ENCODE measurements at places on chromosomes 4 and X. TPM values are rescaled to one million over a fixed set of nuclear protein-coding genes. Genes with fewer than 3 reads are reported as not detected.

Gene ZNF157
- total RNA-seq: 0.75 TPM

- no peaks in the 10 kb centered on the region for H3K4me1 ChIP-seq
- H3K4me3 ChIP-seq: no peak overlapping the region
- H3K27me3 ChIP-seq: no peaks in the 10 kb centered on the region
- H3K27ac ChIP-seq: no peak overlapping the region
Measured at GRCh38 chr4:29734343-29735213, 985.6 kb upstream of the PCDH7 start.

GRCh38 chr4:163415668-163416067 lies 57.9 kb downstream of the TKTL2 start:
- no peaks in the 10 kb centered on the region for H3K4me1 ChIP-seq
- no peak overlapping the region for H3K4me3 ChIP-seq
- H3K27ac ChIP-seq: no peak overlapping the region
- DNase-seq: no peak
- H3K36me3 ChIP-seq: no peaks in the 10 kb centered on the region

Gene SOWAHD
- 0.11 TPM for total RNA-seq

DNA sequence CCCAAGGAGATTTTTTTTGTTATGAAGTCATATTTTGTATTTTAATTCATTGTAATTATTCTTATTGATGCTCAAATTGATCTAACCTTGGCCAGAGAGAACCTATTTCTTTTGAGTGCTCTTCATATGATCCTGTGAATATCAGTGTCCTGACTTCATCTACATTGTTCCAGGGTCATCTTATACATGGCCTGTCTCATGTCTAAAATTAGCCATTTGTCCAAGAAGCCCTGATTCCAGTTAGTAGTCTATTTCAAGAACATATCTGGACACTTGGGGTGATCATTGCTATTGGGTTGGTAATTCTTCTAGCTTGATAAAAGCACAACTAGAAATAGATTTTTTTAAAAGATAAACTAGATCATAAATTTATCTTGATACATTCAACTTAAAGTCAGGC lies 266.2 kb downstream of the SPRY1 start:
- no peak overlapping the region for H3K27ac ChIP-seq
- no peak for DNase-seq
- no peaks in the 10 kb centered on the region for H3K36me3 ChIP-seq
- no peak overlapping the region for H3K4me3 ChIP-seq

Gene PDHA2
- not detected for total RNA-seq

DNA sequence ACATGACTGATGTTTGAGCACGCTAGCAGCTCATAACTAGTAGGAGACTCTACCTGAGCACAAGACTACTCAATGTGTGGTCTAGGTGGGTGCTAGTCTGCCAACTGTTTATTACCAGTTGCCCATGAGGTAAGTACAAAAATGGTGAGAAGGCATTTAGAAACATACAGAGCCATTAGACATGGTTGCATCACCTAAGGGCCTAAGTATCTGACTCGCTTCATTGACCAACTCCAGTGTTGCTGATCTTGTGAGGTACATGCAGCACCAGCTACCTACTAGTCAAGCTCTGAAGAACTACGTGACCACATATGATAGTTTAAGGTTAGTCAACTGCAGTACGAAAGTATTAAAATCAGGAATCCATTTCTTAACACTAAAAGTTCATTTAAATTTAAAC lies 39.9 kb downstream of the APBB2 start:
- no peak for DNase-seq
- H3K36me3 ChIP-seq: no peaks in the 10 kb centered on the region
- peaks cover 18% of the 10 kb centered on the region for H3K27me3 ChIP-seq
- no peak overlapping the region for H3K4me3 ChIP-seq
- H3K27ac ChIP-seq: no peak overlapping the region

DNA sequence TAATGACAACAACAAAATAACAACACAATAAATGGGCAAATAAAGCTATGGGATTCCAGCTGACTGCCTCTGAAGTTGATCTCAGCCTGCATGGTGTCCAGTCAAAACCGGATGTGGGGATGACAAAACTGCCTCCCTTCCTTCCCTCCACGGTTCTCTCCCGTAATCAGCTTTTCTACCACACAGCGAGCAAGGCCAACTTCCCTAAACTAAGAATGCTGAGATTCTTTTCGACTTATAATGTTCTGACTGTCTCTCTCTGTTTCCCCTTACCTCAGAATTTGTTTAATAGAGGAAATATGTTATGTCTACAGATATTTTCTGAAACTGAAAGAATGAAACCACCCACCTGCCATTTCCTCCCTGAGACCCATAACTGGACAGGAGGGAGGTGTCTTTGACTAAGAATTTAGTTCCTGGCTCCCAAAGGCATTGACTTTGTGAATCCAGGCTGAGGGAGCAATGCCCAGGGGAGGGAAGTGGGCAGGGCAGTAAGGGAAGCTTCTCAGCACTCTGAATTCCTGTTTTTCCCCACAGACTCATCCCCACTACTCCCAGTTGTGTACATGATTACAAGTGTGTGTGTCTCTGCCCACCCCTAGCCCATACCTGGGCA lies 1.0 kb upstream of the TLR1 start:
- peak overlapping the region; percentile 64 for H3K4me3 ChIP-seq
- H3K27me3 ChIP-seq: no peaks in the 10 kb centered on the region
- H3K4me1 ChIP-seq: peaks cover 24% of the 10 kb centered on the region
- H3K27ac ChIP-seq: peak overlapping the region; percentile 88

DNA sequence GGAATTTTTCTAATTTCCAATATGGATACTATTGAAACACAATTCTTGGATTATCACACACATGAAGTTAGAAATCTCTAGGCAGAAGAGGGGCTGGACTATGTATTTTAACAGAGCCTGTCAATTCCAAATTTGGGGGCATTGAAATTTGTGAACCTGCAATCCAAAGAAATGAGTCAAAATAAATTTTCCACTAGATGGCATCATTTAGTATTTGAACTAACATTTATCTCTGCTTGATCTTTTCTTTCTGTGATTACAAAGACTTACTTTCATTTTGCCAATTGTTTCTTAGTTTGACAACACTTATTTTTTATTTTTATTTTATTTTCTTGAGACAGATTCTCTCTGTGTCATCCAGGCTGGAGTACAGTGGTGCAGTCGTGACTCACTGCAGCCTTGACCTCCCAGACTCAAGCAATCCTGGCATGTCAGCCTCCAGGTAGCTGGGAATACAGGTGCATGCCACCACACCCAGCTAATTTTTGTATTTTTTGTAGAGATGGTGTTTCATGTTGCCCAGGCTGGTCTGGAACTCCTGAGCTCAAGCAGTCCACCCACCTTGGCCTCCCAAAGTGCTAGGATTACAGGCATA lies 2.7 kb upstream of the PYURF start:
- no peak overlapping the region for H3K27ac ChIP-seq
- H3K27me3 ChIP-seq: no peaks in the 10 kb centered on the region
- H3K4me1 ChIP-seq: peaks cover 39% of the 10 kb centered on the region
- peak; percentile 19 for DNase-seq

Gene STS
- total RNA-seq: 0.50 TPM

DNA sequence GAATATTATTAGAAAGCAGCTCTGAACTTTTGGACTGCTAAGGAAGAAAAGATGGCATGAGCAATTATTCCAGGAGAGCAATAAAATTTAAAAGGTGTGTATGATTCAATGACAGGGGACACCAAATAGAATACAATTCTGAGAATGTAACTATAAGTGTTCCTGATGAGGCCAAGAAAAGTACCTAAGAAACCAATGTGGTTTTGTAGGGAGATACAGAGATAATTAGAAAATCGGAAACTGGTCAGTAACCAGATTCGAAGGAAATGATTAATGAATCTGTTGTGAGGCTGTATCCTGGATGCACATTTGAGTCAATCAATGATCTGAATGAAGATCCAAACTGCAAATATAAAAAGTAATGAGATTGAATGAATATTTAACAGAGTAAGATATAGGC lies 6.0 kb downstream of the NOA1 start:
- H3K36me3 ChIP-seq: peaks cover 72% of the 10 kb centered on the region
- peaks cover 44% of the 10 kb centered on the region for H3K4me1 ChIP-seq
- peak overlapping the region; percentile 60 for H3K27ac ChIP-seq
- DNase-seq: no peak
- H3K4me3 ChIP-seq: no peak overlapping the region
- no peaks in the 10 kb centered on the region for H3K27me3 ChIP-seq

DNA sequence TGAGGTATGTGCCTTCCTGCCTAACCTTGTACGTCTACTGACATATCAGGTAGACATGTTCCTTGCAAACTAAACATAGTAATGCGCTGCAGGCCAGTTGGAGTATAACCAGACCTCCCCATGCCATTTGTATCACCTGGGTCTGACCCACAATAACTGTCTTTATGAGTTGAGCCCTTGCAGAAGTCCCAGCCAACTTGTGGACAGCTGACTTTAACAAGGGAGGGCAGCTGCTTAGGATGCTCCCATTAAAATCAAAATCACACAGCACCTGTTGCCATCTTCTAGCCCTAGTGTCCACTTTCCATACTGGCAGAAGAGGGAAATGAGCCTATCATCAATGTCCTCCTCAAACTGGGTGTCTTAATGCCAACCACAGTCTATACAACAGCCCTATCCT lies 41.6 kb downstream of the KANTR start:
- no peaks in the 10 kb centered on the region for H3K4me1 ChIP-seq
- H3K27me3 ChIP-seq: no peaks in the 10 kb centered on the region
- no peak for DNase-seq
- H3K4me3 ChIP-seq: no peak overlapping the region

DNA sequence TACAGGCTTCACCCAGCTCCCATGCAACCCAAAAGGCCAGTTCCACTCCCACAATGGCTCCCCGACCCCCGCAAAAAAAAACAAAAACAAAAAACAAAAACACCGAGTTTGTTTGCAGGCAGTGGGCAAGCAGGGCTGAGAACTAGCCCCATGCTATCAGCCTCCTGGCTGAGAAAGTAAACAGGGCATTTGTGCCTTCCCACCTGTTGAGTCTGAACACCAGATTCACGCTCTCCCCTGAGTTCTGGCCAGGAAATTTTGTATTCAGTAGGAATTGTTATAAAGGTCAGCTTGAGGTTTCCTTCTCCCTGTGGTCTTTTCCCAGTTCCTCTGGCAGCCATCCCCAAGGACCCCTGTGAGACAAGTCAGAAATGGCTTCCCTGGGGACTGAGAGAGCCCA lies 1066.5 kb downstream of the GLUD2 start:
- no peaks in the 10 kb centered on the region for H3K36me3 ChIP-seq
- no peaks in the 10 kb centered on the region for H3K27me3 ChIP-seq
- DNase-seq: no peak
- H3K27ac ChIP-seq: no peak overlapping the region
- no peaks in the 10 kb centered on the region for H3K4me1 ChIP-seq

DNA sequence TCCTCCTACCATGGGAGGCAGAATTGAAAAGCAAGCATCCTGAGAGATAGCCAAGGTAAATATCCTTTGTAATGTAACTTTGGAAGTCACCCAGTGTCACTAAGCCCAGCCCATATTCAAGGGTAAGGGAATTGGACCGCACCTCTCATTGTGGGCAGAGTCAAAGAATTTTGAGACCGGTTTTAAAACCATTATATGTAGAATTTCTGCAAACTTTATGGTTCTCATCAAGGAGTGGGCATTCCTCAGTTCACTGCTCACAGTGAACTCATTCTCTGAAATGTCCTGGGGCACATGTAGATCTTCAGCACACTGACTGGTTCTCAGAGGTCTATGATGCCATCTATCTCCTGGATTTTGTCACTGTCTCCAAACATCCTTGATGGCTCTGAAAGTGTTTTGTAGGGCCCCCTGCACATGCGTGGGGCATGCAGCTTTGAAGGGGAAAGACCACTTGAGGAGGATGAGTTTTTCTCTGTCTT lies 35.3 kb upstream of the CHRNA9 start:
- DNase-seq: no peak
- peaks cover 6% of the 10 kb centered on the region for H3K36me3 ChIP-seq
- peaks cover 71% of the 10 kb centered on the region for H3K4me1 ChIP-seq
- H3K4me3 ChIP-seq: no peak overlapping the region
- peak overlapping the region; percentile 77 for H3K27ac ChIP-seq

DNA sequence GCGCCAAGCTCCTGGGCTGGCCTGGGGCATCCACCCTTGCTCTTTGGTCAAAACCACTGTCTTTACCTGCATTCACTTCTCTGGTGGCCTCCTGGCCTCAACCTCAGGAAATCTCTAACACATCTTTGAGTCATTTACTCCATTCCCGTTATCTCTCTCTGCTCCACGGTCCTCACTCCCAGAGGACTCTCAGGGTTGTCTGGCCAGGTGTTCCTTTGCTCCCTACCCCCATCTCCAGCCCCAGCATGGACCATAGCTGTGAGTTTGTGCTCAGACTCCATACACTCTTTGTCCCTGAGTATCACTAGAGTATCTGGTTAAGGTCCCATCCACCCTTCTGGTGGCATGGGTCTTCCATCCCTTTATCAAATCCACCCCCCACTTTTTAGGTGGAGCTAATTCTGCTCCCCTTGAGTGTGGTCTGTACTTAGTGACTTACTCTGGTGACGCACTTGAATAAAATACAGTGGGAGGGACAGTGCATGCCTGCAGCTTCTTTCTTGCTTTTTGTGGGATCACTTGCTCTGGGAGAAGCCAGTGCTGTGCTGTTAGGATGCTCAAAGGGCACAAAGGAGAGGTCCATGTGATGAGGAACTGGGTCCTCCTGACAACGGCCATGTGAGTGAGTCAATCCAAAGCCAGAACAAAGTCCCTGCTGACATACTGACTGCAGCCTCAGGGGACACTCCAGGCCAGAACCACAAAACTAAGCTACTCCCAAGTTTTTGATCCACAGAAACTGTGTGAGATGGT lies 44.3 kb downstream of the IGFBP7 start:
- H3K4me3 ChIP-seq: no peak overlapping the region
- H3K36me3 ChIP-seq: no peaks in the 10 kb centered on the region
- no peak overlapping the region for H3K27ac ChIP-seq
- peaks cover 2% of the 10 kb centered on the region for H3K27me3 ChIP-seq

DNA sequence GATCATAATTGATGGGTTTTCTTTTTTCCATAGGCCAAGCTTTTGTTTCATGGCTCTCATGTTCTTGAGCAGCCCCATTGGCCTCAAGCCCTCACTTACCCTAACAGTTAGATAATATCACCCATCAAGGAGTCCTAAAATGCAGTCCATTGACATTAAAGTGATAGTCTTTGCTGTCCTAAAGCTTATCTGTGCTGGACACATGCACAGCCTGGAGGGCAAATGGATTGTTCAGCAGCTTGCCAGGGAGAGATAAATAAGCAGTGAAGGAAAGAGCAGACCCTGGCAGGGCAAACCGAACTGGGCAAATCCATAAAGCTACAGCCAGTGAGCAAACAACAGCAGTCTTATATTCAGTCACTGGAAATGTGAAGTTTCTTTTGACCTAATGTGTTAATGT lies 199.6 kb upstream of the MID1 start:
- no peak for DNase-seq
- H3K36me3 ChIP-seq: no peaks in the 10 kb centered on the region
- H3K4me1 ChIP-seq: no peaks in the 10 kb centered on the region
- no peak overlapping the region for H3K4me3 ChIP-seq
- no peaks in the 10 kb centered on the region for H3K27me3 ChIP-seq
- H3K27ac ChIP-seq: no peak overlapping the region

Gene HAND2
- total RNA-seq: not detected

Gene HCCS
- total RNA-seq: 24.4 TPM
